ENCODE measurements at places on chromosomes 12 and 14.

DNA sequence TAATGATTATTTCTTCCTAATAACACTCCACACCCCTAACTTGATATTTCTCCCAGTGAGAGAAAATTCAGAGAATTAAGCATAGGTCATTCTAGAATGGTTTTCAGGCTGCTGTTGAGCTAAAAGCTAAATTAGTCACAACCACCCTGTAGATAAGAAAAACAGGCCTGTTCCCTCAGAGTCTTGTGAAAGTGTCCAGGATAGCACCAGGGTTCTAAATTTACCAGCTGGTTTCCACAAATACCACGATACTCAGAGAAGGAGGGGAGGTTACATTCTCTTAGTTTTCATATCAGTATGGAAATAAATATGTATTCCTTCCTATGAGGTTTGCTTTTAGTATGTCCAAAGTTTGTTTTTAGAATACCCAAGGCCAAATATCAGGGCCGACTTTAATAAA lies 66.0 kb upstream of the YARS2 start:
- no peak for DNase-seq

- no peak for DNase-seq
These were observed 80.0 kb upstream of the DICER1 start for GRCh38 chr14:95237121-95237957.

- DNase-seq, result no peak
These were observed 597.7 kb downstream of the DIO2 start for GRCh38 chr14:79613625-79614024.

GRCh38 chr14:71036433-71036832 lies 129.2 kb downstream of the PCNX1 start:
- no peak for DNase-seq

DNA sequence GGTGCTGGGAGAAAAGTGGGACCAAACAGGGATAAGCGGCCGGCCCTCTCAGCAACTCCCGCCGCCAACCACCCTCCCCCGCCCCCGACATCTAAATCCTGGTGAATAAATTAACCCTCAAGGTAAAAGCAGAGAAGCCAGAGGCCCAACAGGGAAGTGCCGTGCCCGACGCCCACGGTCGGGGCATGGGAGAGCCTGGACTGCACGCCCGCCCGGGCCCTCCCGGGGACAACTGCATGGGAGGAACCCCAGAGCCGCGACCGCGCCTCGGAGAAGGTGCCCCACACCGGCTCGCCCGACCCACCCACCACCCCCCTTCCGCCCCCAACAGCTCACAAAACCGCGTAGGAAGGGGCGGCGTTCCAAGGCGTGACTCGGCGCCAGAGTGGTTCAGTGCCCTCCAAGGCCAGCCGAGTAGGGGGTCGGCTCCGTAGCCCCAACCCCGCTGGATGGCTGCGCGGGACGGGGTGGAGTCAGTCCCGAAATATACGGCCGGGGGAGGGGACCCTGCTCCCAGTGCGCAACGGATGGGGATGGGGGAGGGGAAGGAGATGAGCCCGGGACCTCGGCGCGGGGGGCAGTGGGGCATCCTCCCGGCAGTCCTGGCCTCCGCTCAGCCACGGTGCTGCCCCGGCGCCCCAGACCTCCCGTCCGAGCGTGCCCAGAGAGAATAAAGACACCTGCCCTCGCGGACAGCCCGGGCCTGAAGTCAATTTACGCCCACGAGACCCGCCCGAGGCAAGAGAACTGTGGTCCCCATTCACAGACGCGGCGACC lies 732 bp downstream of the SLC25A29 start:
- peak; percentile 19 for DNase-seq

DNA sequence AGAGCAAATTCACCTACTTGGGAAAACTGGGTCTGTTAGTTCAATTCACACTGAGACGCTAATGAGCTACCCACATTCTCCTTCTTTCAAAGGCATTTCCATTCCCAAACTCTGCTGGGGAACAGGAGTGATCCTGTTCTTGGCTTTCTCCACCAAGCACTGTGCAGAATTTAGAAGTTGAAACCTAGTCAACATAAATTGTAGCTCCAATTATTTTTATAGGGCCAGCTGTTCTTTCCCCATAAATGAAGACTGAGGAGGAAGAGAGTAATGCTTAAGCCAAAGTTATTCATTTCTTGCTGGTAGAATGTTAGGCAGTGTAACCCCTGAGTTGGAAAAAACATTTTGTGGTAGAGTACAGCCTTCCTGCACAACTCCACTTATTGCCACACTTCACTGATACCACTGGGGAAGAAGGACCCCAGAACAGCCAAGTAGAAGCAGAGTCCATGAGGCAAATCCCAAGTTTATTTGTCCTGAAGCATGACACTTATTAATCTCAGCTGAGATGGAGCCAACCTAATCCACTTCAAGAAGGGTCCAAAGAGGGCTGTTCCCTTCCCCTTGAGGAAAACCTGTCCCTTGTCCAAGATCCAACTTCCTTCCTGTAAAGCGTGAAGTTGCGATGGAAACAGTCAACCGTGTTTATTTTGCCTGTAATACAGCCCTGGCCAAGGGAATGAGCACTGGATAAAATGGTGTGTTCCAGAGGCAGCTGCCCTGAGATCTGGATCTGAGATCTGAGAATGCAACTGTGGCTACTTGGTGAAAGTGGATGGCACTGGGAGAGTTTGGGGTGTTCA lies 151.8 kb downstream of the TBX5 start:
- no peak for DNase-seq

- no peak for DNase-seq
These were observed 359.9 kb downstream of the RGS6 start for GRCh38 chr14:72291908-72292688.

DNA sequence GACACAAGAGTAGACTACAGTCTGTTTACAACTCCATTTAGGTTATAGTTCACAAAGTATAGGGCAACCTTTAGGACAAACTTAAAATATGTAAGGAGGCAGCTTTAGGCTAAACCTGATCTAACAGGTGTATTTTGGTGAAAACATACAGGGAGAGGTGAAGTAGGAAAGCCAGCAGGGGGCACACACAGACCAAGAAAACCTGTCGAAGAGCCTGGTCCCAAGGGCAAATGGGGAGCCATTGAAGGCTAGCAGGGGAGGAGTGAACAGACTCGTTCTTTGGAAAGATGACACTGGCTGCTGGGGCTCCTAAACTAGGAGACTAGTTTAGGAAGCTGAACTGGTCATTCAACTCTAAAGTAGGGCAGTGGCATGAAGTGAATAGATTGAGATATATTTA lies 138.8 kb upstream of the WSCD2 start:
- no peak for DNase-seq

- DNase-seq, result no peak
These were observed 23.8 kb upstream of the TBC1D30 start for GRCh38 chr12:64800640-64801039.

- no peak for DNase-seq
These were observed 399.9 kb downstream of the FSCB start for GRCh38 chr14:44107156-44107555.

DNA sequence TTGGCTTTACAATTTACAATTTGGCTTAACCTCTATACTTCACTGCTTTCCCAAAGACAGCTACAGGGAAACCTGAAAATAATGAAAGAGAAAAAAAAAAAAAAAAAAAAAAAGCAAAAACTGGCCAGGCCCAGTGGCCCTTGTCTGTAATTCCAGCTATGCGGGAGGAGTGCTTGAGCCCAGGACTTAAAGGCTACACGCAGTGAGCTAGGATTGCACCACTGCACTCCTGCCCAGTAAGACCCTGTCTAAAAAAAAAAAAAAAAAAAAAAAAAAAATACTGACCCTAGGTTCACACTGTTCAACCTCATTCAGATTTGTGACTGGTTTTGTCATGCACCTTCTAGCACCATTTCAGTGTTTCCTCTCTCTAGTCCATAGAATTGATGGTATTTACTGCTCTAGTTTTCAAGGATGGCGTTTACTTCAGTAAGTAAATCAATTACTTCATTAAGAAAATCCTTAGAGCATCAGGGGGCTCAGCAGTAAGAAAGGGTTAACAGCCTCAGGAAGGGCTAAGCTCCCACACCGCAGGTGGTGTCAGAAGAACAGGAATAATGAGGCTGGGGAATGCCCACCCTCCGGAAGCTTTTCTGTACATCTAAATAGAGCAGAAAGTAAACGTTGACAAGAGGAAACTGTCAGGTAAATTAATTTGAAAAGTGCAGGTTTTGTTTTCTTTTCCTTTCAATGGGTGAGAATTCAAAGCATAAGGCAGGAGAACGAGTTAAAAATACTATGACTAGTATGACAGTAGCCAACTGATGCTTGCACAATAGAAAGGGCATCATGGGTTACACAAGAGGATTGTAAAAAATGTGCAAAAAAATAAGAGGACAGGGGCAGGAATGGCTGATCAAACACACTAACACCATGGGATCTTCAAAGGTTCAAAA lies 115.0 kb upstream of the MDM1 start:
- DNase-seq, result no peak

DNA sequence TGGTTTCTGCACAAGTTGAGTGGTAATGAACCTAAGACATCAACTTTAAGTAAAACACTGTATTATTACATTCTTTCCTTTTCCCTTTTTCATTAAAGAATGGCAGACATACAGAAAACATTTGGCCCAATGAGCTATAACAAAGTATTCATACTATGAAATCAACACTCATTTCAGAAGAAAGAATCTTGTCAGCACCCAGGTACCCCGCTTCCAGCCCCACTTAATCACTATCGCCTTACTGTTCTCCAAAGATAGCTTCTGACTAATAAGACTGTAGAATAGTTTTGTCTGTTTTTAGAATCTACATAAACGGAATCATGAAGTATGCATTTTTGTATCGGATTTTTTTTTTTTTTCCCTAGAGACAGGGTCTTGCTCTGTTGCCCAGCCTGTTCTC lies 9.5 kb downstream of the CNTN1 start:
- no peak for DNase-seq

DNA sequence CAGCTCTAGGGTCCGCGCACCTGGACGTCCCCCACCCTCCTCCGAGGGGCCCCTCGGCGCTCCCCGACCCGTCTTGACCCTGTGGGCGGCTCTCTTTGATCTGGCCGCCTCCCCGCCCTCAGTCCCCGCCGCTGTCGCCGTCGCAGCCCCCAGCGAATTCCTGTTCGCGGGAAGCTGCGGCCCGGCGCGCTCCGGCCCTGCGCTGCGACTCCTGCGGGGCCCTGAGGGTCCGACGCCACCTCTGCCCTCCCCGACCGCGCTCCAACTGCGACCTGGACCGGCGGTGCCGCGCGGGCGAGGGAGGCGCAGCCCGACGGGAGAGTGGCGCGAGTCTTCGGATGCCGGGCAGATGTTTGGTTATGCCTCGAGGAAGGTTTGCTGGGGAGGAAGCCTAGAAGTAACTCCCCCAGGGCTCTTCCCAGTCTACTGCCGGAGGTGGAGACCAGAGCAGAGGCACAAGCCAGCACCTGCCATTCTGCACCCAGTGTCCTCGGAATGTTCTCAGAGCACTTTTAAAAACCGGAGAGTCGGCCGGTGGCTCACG lies 440 bp upstream of the ISM2 start:
- DNase-seq, result no peak

DNA sequence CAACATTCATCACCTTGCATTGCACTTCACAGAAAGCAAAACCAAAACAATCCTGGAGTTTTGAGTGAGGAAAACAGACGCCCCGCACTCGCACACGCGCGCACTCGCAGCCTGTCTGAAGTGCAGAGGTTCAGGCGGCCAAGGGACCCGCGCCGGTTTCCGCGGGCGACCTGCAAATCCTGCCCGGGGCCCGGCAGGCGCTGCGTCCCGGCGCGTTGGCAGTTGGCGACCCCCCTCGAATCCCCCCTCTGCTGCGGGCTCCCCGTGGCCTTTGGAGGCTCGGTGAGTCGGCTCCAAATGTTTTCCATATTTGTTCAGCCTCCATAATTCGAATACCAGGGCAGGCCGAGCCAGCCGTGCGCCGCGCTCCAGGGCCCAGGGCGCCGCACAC lies at the start of gene SSPN:
TSS of gene SSPN (plus strand) at position 324 of the 391 bp plus-strand sequence. CDS start 100 bp downstream, outside the sequence.
- no peak for DNase-seq

DNA sequence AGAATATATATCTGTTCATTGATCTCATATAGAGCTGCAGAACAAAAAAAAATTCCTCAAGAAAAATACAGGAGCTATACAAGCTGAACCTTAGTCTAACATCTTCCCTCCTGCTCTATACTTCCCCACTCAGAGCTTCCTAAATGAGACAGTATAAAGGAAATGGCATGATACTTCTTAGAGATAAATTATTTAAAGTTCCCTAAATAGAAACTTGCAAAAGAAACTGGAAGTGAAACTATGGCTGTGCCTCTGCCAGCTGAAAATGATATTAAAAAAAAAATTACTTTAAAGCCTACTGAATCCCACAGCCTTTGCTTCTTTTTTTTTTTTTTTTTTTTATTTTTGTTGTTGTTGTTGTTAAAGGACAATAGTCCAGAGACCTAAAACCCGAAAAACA lies 11.6 kb upstream of the NEK9 start:
- no peak for DNase-seq

- no peak for DNase-seq
These were observed 234.5 kb downstream of the EMP1 start for GRCh38 chr12:13431041-13431440.

DNA sequence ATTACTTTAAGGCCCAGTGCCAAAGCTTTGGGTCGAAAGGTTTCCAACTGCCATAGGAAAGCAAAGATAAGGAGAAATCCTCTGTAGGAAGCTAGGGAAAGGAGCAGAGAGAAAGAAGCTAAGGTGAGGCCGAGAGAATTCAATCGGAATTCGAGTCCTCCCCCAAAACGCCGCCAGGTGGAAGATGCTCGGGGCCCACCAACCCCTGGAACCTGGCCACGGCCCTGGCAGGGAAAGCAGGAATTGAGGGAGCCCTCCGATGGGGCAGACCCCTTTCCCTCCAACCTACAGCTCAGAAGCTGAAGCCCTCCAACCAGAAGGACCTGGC lies 498 bp downstream of the GMFB start:
- no peak for DNase-seq
